Effector memory CD8-positive, alpha-beta T cell (primary cell): ENCODE measurements at places on chromosomes 12 and 14.

GRCh38 chr12:41804026-41804425, 340.6 kb downstream of the GXYLT1 start:
- no peak for DNase-seq

DNA sequence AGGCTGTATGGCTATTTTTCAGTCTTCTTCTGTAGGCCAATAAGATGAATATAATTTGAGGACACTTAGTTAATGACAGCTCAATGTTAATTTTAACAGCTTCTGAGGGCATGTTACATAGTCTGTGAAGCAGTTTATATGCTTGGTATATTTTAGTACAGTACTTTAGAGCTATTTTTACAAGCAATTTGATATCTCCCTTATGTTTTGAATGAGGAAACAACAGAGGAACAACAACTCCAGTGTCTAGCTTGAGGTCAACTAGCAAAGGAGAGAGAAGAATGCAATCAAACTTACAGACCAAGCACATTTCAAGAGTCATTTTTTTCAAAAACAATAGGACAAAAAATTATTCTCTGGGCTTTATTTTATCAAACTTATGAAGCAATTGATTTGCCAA, 469.1 kb upstream of the DCN start:
- DNase-seq: no peak

- DNase-seq: no peak
Measured at GRCh38 chr14:64238631-64239030, 55.5 kb downstream of the ESR2 start.

GRCh38 chr14:21066882-21067502, 3.1 kb upstream of the ARHGEF40 start:
- DNase-seq: no peak

GRCh38 chr14:95564060-95564459, 29.2 kb downstream of the GLRX5 start:
- DNase-seq: no peak

DNA sequence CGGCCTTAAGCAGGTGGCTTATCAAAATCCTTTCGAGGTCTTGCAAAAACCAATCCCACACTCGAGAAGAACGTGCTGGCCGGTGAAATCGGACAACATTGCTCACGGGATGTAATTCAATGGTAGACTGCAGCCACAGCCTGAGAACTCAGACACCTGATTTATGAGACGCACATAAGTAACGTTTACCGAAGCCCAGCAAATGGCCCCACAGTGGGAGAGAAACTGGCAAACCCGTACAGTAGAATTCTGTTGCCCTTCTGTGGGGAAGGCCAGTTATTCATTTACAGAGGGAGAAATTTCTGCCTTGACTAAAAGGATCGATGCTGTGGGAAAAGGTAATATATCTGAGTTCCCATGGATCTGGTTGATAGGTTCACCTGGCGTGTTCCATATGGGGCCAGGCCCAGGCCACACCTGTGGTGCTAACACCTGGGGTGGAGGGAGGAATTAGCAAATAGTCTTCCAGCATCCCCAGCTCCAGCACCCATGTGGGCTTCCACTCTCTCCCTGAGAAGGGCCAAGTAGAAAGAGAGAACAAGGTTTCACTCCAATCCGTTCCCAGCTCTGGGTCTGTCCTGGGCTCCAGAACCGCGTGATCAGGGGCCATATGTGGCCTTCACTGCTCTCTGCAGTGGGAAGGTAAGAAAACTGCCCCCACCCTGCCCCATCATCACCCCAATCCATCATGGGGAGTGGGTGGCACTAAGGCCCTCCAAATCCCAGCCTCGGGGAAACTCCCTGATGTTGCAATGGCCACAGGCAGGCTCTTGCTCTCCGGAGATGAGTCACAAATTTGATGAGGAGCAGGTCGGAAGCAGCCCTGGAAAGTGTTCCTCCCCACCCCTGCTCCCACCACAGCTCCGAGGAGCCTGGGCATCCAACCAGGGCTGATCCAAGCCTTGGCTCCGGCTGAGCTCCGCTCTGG, 12.7 kb downstream of the BDKRB1 start:
- DNase-seq: no peak

DNA sequence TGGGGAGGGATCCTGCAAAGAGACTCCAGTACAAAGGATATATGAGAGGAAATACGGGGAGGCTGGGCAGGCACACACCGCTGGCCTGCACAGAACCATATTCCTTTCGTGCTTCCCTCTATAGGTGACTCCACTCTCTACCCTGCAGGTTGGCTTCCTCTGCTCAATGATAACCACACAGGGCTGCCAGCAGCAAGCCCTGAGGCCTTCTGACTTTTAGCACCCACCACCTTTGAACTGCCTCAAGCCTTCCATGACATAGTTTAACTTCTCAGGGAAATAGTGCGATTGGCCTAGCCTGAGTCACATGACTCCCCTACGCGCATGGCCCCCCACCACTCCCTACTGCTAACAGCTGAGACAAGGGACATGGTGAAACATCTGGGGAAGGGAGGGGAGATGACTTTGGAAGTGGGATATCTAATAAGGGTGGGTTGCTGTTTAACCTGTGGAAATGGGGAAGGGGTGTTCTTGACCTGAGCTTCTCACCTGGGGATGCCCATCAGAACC, 3.0 kb upstream of the FOXN3 start:
- DNase-seq: no peak

DNA sequence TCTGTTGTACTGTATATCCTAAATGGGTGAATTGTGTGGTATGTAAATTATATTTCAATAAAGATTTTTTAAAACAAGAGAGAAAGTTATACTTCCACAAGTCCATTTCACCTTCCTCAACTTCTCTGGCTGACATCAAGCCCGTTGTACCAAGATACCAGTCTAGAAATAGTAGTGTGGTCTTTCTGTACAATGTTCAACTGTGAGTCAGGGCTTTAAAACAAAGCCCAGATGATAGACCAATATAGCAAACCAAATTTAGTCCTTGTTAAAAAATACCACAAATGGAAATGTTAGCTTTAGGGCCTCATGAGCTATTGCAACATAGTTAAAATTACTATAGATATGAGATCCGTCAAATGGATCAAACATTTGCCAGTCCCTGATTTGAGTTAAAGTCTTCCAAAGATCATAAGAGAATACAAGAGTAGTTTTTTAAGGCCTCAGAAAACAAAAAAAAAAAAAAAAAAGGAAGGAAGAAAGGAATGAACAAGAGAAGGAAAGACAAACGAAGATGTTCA, 49.0 kb upstream of the EGLN3 start:
- no peak for DNase-seq

- no peak for DNase-seq
Measured at GRCh38 chr14:89534902-89535685, 118.1 kb upstream of the FOXN3 start.

GRCh38 chr14:92487513-92488133, 26.0 kb upstream of the RIN3 start:
- no peak for DNase-seq

DNA sequence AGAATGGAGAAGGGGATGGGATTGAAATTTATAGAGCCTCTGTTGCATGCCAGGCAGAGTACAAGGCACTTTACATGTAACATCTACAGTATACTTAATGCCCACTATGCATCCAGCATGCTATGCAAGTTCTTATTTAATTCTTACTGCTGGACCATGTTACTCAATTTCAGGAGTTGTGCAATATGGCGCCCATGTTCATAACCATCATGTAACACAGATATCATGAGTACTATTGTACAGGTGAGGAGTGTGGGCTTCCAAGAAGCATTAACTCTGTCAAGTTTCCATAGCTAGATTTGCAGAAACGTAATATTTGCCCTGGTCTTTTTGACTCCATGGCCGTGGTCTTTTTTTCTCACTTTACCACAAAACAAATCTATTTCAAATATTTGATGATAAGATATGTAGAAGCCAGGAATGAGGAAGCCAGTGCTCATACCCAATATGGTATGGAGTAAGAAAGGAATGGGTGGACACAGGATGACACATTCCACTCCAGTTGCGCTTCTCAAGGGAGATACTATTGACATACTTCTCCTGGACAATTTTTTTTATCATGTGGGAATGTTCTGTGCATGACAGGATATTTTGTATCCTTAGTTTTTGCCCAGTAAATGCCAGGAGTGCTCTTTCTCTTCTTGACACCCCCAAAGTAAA, 191.8 kb downstream of the C12orf75 start:
- no peak for DNase-seq

DNA sequence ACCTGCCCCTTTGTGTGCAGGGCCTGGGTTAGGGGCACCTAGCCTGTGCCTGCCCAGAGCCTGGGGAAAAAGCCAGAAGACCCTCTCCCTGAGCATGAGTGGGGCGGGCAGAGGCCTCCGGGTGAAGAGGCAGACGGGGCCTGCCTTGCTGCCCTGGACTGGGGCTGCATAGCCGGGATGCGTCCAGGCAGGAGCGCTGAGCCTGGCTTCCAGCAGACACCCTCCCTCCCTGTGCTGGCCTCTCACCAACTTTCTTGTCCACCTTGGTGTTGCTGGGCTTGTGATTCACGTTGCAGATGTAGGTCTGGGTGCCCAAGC, 216.1 kb downstream of the TMEM121 start:
- no peak for DNase-seq
